Fibroblast of lung (primary cell): ENCODE measurements at places on chromosomes 2 and 18. TPM values are rescaled to one million over a fixed set of nuclear protein-coding genes. Genes with fewer than 3 reads are reported as not detected.

Gene TGFA
- total RNA-seq = not detected in 2 replicates

Gene IL18RAP
- under 0.01 TPM in 1 of 2 replicates, not detected in the other for total RNA-seq

Gene FBLN7
- total RNA-seq = 0.51 and 0.99 TPM in 2 replicates

Gene FTCDNL1
- 2.3 and 3.6 TPM in 2 replicates for total RNA-seq

Gene AQP12B
- total RNA-seq = not detected in 2 replicates

Gene ITGA4
- 18.0 and 57.5 TPM in 2 replicates for total RNA-seq

Gene MAL
- under 0.01 TPM in 1 of 2 replicates, not detected in the other for total RNA-seq

Gene SLC40A1
- total RNA-seq = 91.9 and 97.4 TPM in 2 replicates

Gene CROCC2
- total RNA-seq = 0.33 and 0.51 TPM in 2 replicates

Gene HEATR5B
- 16.7 and 22.0 TPM in 2 replicates for total RNA-seq

Gene LRRTM1
- total RNA-seq = not detected in 2 replicates
